ENCODE measurements at places on chromosomes 2 and 18.

- no peak for DNase-seq
These were observed 16.7 kb upstream of the MRO start for GRCh38 chr18:50836521-50836957.

DNA sequence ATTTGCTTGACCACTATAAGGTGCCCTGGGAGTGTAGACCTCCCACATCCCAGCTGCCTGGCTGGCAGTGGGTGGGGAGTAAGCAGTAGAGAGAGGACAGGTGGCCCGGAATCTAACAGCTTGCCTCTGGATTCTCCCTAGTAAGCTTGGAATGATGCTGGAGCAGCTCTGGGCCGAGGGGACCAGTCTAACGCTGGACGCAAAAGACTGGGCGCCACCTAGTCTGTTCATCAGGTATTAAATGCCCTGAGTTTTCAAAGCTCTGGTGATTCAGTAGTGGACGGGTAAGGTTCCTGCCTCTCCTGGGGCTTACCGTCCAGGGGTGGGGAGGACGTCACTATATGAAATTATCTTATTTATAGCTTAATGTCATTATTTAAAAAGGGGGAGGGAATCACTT, 648 bp upstream of the LYPD6B start:
- DNase-seq: no peak

DNA sequence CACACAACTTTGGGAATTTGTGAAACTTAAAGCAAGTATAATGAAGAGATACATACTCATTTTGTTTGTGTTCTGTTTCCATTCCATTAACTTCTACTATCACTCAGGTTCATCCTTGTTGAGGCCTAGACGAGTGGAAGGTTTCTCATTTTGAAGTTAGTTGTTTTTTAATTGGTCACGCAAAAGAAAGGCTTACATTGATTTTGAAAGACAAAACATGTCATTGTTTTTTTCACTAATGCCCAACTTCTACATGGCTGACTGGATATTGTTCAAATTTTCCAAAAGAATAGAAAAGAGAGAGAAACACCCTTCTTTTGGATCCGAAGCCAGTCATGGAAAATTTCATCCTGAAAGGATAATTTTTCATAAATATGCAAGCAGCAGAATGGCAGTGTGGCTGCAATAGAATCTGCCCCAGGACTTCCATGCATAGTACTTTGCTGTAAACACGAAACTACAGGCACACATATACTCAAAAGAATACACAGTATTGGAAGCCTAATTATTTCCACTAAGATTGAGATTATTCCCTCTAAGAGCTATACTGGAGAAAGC, 27.4 kb downstream of the PRKCE start:
- no peak for DNase-seq

GRCh38 chr2:156574112-156574511, 137.9 kb downstream of the GPD2 start:
- no peak for DNase-seq

DNA sequence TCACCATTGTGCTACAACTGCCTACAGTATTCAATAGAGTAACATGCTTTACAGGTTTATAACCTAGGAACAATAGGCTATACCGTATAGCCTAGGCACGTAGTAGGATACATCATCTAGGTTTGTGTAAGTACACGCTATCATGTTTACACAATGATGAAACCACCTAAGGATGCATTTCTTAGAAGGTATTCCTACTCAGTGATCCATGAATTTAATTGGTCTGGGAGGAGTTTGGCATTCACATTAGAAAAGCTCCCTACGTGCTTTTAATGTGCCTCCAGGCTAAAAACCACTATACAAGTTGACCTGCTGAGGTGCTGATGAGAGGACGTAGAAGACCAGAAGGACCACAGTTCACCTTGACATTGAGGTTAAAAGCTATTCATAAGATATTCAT, 154.5 kb upstream of the LRRTM1 start:
- no peak for DNase-seq

DNA sequence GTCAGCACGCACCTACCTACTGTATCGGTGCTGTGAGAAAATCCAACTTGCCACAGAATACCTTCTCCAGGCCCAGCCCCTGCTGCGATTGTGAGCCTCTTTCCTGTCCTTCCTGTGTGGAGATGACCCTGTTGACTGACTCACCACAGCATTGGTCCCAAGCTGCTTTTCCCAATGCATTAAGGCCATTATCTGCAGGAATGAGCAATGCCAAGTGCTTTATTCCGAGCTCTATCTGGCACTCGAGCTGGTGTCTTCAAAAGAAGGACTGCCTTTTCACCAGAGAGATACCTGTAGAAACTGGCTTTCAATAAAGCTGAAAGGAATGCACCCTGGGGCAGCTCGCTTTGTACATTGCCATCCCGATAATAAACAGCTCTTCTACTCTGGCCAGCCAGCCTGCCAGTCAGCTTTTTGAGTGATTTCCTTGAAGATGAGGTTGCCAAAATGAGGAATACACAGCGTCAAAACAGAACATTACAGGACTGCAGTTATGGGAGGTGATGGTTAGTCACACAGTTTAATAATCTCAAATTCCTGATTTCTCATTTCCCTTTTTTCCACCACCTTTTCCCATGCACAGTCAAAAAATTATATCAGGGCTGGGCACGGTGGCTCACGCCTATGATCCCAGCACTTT, 8.3 kb upstream of the RNF103 start:
- DNase-seq: no peak

DNA sequence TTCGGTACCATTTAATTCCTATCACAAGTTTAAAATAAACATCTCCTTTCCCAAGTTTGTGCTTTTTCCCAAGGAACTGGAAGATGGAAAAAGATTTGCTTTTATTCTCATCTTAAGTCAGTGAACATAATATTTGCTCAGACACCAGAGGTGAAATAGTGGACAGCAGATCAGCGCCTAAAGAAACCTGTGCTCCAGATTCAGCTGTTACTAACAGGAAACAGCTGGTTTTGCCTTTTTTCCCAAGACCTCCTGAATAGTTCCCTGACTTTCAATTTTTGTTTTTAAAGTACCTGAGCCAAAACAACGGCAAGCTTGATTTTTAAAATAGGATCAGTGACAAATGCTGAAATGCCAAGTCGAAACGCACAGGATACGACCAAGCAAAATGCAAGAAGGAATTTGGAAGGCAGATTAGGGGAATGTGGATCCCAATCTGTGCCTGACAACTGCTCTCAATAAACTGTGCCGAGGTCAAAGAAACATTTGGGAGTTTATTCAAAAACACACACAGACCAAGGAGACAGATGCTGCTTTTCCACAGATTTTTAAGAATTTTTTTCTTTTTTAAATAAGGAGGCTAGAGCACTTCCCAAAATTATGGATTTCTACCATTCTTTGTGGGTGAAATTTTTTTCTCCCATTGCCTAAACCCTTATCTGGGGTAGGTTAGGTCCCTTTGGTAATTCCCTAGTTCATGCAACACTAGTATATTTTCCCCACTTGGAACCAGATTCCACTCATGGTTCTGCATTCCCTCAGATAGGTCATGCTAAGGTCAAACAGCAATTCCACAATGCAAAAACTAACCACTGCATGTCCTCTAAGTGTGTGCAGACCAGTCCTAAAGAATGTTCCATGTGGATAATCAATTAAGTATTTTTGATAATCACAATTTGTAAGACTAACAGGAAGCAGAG, 121.5 kb upstream of the PDE1A start:
- no peak for DNase-seq

- DNase-seq: no peak
These were observed 472.2 kb upstream of the DCC start for GRCh38 chr18:51867767-51868166.

DNA sequence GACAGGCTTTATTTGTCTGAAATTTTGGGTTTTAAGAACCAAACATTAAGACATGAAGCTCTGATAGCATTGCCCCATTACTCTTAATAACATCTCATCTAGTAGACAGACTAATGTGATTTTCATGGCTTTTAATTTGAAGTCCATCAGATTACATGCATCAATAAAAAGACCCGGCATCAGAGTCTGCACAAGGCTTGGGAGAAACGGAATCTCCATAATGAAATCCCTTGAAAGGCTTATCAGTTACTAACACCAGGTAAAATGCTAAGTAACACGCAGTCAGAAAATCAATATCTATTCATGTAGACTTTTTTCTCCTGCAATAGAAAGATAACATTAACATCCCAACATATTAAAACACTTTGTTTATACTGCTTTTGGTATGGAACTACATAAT, 1485.2 kb upstream of the DDX18 start:
- no peak for DNase-seq

GRCh38 chr18:60568220-60568619, 195.6 kb upstream of the MC4R start:
- DNase-seq: no peak

DNA sequence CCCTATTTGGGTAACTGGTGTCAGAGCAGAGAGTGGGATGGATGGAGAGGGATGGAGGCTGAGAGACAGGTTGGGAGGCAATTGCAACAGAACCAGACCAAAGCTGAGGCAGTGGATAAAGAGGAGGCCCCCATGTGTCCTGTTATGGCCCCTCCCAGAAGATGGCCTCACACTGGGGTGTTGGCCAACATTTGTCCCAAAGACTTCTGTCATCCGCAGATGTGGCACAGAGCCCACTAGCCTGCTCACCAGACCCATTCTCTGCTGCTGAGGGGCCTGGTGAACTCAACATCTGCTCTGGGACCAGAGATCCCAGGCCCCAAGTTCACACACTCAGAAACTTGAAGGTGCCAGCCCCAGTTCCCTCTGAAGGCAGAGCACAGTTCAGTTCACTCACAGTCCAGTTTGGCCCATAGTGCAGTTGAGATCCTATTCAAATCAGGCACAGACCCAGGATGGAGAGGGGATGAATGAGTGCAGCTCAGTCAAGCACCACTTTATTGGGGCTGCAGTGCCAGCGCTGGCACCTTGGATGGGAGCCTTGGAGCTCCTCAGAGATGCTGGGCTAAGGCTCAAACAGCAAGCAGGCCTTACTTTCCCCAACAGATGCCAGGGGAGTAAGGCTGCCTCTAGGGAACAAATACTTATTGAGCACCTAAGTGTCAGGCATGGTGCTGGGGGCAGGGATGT, 189.2 kb downstream of the ZBTB7C start:
- DNase-seq: no peak

DNA sequence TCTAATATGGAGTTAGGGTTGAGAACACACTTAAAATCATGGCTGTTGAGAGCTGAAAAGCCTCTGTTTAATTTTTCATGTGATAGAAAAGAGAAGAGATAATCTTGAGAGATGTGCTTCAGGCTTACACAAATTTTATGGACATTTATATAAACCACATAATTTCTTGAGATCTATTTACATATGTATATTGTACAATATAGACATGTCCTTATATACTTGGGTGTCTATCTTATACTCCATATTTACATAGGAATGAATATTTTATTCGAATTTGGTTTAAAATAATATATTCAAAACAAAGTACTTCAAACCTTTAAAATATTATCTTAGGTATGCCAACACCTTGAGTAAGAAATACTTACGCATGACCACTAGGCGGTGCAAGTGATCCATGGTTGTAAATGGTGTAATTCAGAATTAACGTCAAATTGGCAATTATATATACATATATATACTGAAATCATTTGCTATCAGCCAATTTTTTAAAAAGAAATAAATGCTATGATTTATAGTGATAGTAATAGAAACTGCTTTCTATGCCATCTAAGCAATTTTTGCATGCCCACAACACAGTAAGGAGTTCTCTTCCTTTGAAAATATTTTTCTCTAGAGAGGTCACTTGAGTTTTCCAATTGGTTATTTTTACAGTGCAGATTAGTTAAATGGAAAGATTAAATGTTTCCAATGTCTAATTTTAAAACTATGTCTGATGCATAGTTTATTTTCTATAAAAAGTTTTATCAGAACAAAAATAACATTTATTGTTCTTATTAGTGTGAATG, 37.6 kb upstream of the SPAG16 start:
- no peak for DNase-seq

Data from HEK293T (cell line).